ENCODE measurements at places on chromosomes 4 and X.

GRCh38 chrX:77917294-77917933, 6.9 kb downstream of the ATP7A start:
- DNase-seq: no peak

GRCh38 chrX:55008571-55009358, 8.6 kb downstream of the APEX2 start:
- no peak for DNase-seq

DNA sequence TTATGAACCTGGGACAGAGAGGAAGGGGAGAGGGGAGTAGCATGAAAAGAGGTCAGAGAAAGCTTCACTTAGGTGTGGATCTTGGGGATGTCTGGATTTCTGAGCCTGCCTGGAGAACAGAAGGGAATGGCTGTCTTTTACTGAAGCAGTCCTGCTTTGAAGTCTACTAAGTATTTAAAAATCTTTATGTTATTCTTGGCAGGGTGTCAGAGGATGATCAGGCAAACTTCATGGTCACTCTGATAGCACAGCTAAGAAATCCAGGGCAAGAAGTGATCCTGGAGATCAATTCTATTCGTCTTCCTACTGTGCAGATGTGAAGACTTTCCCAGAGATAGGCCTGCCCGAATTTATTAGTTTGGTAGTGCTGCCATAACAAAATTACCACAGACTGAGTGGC, 464.4 kb upstream of the BOD1L1 start:
- DNase-seq: no peak

GRCh38 chr4:32043248-32043633, 1323.1 kb downstream of the PCDH7 start:
- DNase-seq: no peak

All from retinal pigment epithelial cell (primary cell).